GM12891 (cell line): ENCODE measurements at places on chromosomes 1 and 21.
A peak's percentile ranks its signal among the peaks of the same experiment; 100 is the strongest.

DNA sequence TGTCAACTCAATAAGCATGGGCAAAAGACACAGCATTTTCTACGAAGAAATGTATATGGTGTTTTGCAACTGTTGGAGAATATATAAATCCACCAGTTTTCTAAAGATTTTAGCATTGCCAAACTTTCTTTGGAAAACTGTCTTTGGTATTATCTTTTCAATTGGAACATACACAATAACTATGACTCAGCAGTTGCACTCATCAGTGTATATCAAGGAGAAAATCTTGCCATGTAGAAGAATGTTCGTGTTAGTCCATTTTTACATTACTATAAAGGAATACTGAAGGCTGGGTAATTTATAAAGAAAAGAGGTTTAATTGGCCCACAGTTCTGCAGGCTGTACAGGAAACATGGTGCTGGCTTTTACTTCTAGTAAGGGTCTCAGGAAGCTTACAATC is 41.1 kb downstream of the PRKAA2 start:
- no peak for DNase-seq

DNA sequence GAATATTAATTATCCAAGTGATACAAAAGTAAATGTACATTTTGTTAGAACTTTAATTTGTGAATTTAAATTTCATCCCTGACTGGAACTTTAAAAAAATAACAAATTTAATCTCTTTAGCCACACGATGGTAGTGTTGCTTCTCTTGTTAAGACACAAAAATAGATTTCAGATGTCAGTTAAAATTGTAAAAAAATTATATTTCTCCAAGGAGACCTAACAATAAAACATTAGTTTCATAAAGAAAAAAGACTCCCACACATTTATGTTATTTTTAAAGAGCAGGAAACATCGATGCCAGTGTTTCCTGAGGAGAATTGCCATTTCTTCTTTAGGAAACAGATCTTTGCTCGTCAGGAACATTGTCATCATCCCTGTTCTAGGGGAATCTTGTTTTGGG is 74.0 kb upstream of the DEPDC1 start:
- no peak for DNase-seq

DNA sequence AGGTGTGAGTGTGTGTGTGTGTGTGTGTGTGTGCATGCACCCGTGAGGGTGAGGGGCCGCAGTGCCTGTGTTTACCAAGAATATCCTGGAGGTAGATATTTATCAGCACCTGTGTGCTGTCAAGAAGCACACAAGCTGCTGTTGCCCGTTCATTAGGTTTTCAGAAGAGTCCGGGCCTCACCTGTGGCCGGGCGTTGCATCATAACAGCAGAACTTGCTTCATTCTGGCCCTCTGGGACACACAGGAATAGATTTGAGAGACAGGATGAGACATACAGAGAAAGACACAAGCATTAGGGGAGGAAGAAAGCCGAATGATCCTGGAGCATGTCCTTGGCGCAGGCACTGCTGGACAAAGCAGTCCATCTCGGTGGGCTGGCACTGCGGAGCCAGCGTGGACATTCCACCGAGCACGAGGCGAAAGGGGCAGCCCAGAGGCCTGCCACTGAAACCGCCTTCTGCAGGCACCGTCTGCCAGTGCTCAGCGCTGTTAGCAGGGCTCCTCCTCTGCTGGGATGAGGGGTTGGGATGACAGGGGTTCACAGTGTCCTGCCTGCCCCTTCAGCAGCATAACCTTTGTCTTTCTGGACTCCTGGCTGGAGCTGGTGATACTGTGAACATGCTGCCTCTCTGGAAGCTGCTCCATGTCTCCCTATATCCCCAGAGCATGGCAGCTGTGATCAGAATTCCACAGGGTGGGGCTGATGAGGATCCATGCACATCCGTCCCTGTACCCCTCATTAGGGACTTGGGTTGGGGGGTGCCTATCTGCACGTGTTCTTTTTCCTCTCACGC is 81.1 kb downstream of the PEX14 start:
- no peak for DNase-seq

DNA sequence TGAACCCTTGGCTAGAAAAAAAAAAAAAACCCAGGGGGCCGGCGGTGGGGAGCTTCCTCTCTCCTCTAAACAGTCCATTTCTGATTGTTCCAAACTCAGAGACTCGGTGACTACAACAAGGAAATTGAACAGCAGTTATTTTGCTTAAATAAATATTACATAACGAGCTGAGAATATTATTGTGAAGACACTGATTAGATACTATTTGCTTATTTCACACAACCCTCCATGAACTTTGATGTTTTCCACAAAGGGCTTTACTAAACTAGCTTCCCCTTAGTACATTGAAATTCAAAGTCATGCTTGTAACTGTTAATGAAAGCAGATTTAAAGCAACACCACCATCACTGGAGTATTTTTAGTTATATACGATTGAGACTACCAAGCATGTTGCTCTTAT is at the start of gene CFHR5:
Gene CFHR5 (plus strand): TSS at position 279 of the 400 bp plus-strand sequence. CDS start 109 bp downstream, at position 388.
- DNase-seq: no peak

DNA sequence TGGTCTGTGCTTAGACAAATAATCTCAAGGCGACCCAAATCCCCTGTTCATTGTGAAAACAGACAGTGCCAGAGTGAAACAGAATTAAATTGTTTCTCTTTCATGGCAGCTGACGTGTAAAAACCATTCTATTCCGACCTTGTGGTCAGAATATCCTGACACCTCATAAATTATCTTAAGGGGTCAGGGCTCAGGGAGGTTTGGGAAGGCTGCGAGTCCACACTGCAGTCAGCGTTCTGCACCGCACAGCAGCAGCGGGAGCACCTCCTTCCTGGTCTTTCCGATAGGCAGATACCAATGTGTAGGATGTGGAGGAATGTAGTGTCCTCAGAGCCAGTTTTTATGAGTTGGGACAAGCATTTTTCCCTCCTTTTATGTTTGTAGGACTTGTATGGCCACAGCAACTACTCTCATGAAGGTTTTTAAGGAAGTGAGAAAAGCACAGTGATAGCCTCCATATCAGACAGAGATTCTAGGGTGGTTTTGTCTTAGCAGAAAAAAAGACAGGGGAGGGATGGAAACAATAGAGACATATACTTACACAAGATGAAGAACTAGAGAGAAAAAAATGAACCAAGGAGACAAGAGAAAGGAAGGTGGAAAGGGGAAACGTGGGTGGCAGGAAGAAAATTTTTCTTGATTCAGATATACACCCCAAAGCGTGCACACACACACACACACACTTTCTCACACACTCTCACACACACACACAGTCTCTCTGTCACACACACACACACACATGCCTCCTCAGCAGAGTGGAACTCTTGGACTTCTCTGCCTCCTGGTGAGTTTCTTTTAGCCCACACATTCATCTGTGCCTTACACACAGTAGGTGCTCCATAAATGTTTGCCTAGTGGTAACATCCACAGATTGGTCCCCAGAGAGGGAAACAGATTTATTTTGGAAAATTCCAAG is 68.6 kb downstream of the NTMT2 start:
- peak; percentile 7 for DNase-seq

GRCh38 chr1:44265656-44266358 is 52.5 kb downstream of the DMAP1 start:
- no peak for DNase-seq

DNA sequence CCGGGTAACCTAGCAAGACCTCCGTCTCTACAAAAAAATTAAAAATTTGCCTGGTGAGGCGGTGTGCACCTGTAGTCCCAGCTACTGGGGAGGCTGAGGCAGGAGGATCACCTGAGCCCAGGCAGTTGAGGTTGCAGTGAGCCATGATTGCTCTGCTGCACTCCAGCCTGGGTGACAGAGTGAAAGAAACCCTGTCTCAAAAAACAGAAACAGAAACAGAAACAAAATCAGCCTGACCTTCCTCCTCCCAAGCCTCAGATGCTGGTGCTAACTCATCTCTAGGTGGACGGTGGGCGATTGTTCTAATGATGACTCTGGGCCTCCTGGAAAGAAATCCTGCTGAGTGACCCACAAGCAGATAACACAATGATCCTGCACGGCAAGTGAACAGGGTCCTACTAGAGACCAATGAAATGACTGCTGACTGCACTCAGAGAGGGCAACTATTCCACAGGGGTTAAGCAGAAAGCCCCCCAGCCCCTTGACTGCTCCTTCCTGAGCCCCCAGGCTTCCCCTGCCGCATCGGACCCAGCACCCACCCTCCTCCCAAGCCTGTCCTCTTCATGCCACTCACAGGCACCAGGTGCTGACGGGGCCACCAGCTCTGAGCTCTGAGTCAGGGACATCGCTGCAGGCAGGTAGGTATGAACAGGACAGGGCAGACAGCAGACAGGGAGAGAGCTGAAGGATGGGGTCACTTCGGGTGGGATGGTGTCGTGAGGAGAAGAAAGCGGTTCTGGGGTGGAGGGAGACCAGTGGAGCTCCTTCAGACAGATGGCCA is 27.8 kb upstream of the LRRC38 start:
- no peak for DNase-seq

GRCh38 chr1:221138516-221138915 is 259.3 kb downstream of the HLX start:
- no peak for DNase-seq

DNA sequence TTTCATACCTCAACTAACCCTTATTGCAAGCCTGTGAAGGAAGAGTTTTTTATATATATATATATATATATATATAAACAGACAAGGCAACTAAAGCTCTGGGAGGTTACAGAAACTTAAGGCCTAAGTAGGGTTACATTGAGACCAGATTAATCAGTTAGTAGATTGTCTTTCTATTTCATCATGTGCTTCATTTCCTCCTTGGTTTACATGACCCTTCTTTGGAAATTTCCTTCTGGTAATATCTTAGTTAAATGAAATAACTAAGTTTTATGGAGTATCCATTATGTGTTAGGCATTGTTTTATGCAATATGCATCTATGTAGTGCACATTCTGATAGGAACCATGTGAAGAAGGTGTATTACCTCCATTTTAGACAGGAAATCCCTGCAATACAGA is 112.7 kb downstream of the FGGY start:
- no peak for DNase-seq

GRCh38 chr1:40825996-40826395 is 36.2 kb downstream of the CITED4 start:
- DNase-seq: no peak

DNA sequence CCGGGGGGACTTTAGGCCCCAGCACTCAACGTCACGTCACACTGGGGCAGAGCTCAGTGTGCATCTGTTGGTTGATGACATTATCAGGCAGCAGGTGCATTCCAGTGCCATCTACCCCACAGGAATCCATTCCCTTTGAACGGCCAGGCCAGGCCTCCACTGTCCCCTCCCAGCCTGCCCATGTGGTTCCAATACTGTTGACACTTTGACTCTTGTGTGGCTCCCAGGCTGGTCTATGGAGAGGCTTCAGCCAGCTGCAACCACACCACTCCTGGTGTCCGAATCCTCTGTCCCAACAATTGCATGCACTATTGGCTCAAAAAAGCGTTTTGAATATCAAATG is 92.0 kb upstream of the SIM2 start:
- DNase-seq: no peak
